ENCODE measurements at places on chromosomes 6 and 20.

GRCh38 chr6:154268486-154268885, 88.1 kb downstream of the IPCEF1 start:
- DNase-seq = no peak

DNA sequence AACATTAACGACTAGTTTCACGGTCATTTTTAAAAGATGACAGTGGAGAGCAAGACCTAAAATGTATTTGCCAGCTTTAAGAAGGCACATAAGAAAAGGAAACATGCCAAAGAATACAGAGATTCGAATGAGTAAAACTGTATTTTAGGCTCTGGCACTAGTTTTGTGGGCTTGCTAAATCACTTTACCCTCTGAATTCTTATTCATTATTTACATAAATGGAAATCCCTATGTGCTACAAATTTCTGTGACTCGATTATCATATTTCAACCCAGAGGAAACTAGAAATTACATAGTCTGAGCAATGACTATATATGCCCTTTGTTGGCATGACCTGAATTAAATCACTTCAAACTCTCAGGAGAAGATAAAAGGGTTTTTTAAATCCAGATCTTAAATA, 441.7 kb upstream of the RNF217 start:
- DNase-seq = no peak

DNA sequence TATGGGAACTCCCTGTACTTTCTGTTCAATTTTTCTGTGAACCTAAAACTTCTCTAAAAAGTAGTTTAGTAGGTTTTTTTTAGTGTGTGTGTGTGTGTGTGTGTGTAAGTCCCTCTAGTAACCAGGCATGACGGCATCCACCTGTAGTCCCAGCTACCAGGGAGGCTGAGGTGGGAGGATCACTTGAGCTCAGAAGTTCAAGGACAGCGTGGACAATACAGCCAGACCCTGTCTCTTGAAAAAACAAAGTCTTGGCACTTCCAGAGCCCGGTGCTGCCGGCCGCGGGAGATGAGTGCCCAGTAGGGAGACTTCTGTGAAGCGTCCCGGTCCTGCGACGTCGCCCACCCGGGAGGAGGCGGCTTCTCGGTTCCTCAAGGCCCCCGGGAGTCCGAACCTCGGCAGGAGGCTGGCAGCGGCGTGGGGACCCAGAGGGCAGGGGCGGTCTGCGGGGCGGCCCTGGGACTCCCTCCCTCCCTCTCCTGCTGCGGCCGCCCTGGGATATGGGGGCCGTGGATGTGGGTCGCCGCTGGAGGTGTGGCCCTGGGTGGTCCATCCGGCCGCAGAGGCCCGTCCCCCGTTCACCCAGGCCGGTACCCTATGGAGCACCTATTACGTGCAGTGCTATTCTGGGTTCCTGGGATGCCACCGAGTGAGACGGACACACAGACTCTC, 78.0 kb upstream of the SIRPG start:
- no peak for DNase-seq

DNA sequence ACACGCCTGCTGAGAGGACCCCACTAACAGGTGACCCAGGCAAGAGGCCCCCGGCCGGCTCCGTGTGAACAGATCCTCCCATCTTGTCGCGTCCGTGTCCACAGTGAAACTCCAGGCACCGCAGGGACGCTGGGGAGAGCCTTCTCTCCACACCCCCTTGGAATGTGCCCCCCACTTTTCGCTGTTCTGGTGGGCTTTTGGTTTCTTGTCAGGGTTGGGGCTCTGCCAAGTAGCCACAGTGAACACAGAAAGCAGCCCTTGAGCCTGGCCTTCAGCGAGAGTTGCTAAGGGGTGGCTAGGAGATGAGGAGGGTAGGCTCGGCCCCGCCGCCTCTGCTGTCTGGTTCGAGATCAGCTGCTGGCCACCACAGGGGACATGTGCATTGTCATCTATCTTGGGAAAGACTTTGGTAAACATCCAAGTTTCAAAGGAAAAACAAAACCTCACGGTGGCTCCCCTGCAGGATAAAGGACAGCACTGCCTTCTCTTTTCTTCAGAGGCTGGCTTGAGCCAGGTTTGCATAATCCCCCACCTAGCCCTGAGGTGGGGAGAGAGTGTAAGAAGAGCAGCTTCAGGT, 22.7 kb downstream of the SYNDIG1 start:
- DNase-seq = no peak

DNA sequence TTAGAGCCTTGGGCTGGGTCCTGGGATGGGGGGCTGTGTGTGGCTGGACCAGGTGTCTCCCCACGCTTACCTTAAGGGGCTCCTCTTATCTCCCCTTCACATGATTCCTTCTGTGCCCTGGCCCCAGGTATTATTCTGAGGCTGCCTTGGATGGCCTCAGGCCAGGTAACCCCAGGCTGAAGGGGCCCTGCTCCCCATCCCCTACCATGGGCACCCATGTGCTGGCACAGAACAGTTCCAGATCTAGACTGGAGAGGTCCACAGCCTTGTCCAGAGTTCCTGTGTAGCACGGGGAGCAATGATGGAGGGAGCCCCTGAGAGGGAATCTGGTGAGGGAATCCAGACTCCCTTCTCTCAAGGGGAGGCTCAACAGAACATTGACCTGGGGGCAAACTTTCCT, 32.1 kb downstream of the MOCS1 start:
- DNase-seq = no peak

- no peak for DNase-seq
Observed at GRCh38 chr20:10541668-10542411, 106.7 kb downstream of the SLX4IP start.

DNA sequence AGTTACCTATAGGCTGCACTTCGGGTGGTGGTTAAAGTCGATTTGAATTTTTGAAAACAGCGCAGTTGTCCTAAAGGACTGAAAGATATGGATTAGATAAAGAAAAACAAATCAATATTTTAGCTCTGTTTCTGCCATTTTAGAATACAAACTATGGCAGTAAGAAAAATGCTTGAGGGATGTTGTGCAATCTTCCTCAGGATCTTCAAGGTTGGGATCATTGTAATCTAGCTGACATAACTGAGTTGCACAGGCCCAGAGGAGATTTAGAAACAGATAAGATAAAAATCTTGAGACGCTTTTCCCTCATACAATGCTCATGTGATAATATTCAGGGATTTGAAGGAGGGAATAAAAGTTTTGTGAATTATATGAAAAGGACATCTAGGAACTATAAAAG, 926 bp downstream of the PEX3 start:
- no peak for DNase-seq

DNA sequence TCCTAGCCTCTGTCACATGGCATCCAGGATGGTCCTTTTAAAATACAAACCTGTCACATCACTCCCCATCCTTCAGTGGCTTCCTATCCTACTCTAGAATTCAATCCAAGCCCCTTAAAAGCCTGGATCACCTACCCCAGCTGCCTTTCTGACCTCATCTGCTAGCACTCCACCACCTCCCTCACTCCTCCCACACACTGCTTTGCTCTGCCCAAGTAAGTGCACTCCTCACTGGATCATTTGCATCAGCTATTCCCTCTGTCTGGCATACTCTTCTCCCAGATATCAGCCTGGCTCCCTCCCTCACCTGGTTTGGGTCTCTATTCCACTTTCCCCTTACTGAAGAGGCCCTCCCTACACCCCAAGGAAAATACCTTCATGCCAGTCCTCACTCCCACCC, 10.5 kb downstream of the C6orf136 start:
- no peak for DNase-seq

GRCh38 chr20:45268531-45268930, 14.2 kb upstream of the SLPI start:
- no peak for DNase-seq

DNA sequence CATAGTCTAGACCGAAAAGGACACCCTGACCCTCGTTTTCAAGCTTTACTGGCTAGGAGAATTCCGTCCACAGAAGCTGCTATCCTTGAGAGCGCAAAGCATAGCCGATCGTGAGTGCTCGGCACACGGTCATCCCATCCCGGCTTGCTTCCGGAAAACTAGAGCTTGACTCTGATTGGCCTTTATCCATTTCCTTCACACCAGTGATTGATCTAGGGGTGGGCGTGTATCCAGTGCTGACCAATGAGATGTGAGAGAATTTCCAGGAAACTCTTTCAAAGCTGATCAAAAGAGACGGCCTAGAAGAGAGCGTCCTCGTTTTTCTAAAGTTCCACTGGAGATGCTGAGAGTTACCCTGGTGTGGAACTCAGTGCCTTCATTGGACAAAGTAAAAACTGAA, 41.0 kb upstream of the NFATC2 start:
- DNase-seq = no peak

DNA sequence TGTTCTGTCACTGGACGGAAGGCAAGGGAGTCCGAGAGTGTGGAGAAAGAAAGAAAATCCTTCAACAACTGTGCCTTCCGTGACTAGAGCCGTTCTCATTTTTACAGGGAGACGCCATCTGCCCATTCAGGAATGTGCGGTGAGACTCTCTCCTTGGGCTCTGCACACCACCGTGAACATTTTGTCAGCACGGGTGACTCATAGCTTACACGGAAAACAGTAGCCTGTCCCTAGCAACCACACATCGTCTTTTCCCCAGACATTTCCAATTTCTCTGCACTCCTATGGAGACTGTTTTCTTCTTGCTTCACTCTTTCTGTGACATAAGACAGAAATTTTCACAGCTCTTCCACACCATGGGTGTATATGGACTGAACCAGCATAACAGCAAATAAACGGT, 55.1 kb downstream of the TBXT start:
- DNase-seq = no peak

GRCh38 chr6:11066505-11067347, 22.6 kb upstream of the ELOVL2 start:
- no peak for DNase-seq

GRCh38 chr6:79463621-79464050, 73.6 kb downstream of the LCA5 start:
- no peak for DNase-seq

DNA sequence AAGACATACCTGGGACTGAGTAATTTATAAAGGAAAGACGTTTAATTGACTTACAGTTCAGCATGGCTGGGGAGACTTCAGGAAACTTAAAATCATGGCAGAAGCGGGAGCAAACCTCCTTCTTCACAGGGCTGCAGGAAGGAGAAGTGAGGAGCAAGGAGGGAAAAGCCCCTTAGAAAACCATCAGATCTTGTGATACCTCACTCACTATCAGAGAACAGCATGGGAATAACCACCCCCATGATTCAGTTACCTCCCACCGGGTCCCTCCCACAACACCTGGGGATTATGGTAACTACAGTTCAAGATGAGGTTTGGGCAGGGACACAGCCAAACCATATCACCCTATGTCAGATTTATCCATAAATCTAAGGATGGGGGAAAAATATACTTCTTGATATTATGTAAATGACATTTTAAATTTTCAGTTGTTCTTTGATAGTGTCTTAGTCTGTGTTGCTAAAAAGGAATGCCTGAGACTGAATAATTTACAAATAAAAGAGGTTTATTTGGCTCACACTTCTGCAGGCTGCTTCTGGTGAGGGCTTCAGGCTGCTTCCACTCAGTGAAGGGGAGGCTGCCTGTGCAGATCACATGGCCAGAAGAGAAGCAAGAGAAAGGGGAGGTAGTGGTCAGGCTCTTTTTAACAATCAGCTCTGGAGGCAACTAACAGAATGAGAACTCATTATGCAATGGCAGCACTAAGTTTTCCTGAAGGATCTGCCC, 1.2 kb upstream of the MCM9 start:
- DNase-seq = no peak

DNA sequence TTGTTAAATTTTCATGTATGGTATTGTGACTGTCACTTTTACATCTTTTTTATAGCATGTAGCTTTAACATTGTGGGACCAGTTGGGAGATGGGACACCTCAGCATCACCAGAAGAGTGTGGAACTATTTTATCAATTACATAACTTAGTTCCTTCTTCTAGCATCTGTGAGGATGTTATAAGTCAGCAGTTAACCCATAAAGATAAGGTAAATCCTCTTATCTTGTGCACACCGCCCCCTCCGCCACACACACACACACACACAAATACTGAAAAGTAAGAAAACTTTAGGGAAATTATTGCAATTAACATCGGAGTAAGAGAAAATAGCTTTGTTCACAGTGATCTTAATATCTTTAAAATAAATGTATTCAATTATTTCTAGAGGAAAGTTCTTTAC, 60.9 kb downstream of the PGM3 start:
- no peak for DNase-seq

- no peak for DNase-seq
Observed at GRCh38 chr6:4324746-4325145, 189.4 kb upstream of the ECI2 start.

GRCh38 chr6:39850736-39851297, 58.6 kb downstream of the DAAM2 start:
- no peak for DNase-seq

DNA sequence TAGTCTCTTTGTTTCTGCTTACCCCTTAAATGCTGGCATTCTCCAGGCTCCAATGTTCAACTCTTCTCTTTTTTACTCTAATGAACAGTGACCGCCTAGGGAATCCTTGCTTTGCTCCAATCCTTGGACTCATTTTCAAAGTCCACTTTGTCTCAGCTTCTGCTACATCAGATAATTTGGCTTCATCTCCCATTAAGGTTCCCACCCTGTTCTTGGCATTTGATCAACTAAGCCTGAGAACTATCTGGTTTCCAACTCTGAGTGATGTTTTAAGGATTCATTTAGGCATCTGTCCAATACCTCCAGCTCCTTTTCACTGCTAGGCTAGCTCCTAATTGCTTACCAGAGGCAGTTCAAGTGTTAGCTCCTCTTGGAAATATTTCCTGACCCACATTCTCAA, 64.9 kb downstream of the ME1 start:
- no peak for DNase-seq

GRCh38 chr6:138666636-138667035, 106.9 kb upstream of the CCDC28A start:
- no peak for DNase-seq

GRCh38 chr6:52407467-52407866, 12.7 kb upstream of the EFHC1 start:
- DNase-seq = no peak

DNA sequence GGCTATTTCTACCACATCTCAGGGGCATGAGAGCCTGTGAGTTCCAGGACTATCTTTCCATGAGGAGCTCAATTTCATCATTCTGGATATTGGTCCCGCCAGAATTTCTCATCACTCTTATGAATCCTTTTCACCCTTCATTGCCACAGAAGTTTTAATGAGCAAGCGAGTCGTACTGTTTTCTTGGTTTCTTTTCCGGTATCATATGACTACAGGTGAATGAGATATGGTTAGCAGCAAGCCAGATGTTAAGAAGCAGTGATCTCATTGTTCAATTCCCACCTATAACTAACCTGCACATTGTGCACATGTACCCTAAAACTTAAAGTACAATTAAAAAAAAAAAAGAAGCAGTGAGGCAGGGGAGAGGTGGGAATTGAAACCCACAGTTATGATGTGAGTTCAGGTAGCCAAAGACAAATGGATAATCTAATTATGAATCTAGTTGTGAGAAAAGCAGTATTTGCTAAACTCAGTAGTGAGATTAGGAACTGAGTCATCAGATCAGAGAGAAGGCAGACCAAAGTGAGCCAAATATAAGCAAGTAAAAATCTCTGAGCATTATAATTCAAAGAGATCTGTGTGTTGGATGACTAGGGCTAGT, 78.0 kb upstream of the ELOVL5 start:
- DNase-seq = no peak

GRCh38 chr6:35036059-35036827, 104.9 kb downstream of the TCP11 start:
- no peak for DNase-seq

- no peak for DNase-seq
Observed at GRCh38 chr6:139369568-139370282, 4.7 kb downstream of the CITED2 start.
